ENCODE measurements at places on chromosomes 16 and 17.
A peak's percentile ranks its signal among the peaks of the same experiment; 100 is the strongest.

DNA sequence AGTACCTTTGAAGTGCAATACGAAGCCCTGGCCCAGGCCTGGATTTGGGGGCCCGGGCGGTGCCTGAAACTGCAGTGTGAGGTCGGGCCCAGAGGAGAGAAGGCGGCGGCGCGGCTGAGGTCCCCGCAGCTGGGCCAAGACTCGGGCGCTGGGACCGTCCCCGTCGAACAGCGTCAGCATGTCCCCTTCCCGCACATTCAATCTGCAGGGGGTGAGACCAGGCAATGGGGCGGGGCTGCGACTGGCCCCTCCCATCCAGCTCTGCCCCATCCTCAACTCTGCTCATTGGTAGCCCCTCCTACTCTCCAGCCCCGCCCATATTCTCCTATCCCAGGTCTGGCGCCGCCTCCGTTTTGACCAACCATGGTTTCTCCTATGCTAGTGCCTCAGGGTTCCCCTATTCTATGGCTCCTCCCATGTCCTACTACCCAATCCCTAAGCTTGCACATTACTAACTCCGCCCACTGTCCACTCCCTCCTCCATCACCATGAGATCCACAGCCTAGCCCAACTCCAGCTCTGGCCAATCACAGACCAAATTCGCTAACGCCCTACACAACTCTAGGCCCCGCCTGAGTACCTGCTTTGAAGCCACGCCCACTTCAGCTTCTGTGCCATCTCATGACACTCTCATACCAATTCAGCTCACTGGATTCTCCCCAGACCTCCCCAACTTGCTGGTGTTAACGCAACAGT is 14.4 kb upstream of the CDIPT start:
- DNase-seq: peak; percentile 79

- no peak for DNase-seq
Measured at GRCh38 chr17:67750067-67750466, 32.3 kb downstream of the NOL11 start.

DNA sequence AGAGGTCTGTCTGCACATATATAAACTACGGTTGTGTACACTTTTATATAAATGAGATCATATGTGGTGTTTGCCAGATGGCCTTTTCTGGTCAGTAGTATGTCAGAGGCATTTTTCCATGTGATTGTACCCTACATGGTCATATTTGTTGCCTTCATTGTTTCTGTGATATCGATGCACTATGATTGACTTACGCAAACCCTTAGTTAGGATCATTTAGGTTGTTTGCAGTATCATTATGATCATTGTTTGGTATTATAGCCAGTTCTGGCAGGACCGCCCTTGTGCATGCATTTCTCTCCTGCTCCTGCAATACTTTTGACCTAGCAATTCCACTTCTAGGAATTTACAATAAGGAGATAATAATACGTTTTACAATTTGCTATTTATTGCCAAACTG is 169.1 kb downstream of the MSI2 start:
- no peak for DNase-seq

- DNase-seq: no peak
Measured at GRCh38 chr17:39775031-39775430, 37.3 kb downstream of the GRB7 start.

- no peak for DNase-seq
Measured at GRCh38 chr17:79202480-79202879, 127.9 kb downstream of the ENGASE start.

DNA sequence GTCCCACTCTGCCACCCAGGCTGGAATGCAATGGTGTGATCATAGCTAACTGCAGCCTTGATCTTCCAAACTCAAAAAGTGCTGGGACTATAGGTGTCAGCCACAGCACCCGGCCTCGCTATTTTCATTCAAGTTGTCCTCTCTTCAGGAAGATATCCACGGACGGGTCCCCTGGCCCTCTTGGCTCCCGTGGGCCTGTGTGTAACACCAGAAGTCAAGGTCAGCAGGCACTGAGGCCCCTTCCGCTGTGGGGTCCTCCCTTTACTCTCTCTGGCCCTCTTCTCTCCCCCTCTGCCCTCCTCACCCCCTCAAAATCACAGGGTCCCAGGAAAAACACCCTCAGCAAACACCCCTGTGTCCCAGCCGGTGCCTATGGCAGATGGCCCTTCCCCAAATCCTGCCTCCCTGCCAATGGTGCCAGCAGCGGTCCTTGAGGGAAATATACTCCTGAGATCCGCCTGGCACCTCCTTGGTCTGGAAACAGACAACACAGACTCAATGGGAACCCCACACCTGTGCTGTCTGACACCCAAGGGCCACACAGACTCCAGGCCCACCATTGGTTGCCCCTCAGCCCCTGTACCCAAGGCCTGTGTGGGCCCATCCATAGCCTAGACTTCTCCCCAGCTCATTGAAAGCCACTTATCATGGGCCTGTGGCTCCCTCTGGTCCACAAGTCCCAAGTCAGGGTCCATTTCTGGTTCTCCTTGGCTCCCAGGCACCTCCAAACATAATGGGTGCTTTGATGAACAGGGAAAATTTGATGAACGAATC is 221.5 kb downstream of the ZNF423 start:
- no peak for DNase-seq

GRCh38 chr17:53724726-53725125 is 98.0 kb upstream of the KIF2B start:
- DNase-seq: no peak

GRCh38 chr16:55914383-55914782 is 39.2 kb upstream of the CES5A start:
- DNase-seq: no peak

- DNase-seq: no peak
Measured at GRCh38 chr16:53839150-53839549, 135.2 kb downstream of the FTO start.

- peak; percentile 65 for DNase-seq
Measured at GRCh38 chr17:5249615-5250014, 15.0 kb upstream of the SCIMP start.

DNA sequence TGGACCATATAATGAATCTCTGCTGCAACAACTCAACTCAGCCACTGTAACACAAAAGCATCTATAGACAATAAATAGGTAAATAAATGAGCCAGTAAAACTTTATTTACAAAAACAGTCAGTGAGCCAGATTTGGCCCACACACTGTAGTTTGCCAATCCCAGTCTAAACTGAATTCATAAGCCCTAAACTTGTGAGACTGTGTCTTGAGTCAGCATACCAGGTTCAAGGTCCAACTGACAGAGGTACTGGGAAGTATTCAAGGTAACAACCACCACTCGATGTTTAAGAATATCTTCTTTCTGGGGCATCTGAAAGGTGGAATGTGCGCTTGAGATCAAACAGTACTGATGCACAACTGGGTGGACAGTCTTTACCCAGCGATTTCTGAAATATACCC is 94.2 kb downstream of the HELZ start:
- DNase-seq: no peak

DNA sequence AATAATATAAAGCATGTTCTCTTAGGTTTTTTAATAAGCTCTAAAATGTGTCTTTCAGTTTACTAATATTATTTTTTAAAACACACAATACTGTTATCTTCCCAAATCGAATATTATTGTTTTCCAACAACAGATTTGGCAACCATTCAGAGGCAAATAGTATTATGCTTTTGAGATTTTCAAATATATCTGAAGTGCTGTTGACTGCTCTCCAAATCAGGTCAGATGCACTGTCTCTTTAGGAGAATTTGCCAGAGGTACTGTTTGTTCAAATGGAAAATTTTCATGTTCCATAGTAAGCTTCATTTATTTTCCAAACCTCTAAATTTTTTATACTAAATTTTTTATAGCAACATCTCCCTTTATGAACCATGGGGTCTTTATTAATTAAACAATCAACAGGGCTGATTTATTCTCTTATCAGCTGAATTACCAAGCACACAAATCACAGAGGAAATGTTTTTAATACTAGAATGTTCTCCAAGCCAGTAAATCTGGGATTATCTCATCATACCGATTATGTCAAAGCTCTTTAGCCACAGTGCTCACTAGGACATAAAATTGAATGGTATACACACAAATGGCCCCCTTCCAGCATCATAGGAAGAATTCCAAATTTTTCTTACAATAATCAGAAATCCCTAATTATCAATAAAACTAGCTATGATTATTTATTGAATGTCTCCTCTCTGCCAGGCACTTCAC is 108.8 kb upstream of the HLF start:
- no peak for DNase-seq

DNA sequence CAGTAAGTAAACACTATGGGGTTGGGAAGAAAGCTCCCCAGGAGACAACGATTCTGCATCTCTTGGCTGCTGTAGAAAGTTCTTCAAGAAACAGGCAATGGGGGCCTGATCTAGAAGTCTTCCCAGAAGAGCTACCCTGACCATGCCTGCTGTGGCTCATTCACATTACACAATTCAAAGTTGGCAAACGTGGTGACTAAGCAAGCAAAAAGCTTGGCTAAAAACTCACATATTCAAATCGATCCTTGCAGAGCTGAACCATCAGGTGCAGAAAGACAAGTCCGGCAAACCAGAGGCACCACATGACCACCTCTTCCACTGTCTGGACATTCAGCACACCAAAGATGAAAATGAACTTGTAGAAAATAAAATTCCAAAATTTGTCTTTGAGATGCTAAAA is 16.1 kb downstream of the AMFR start:
- DNase-seq: peak; percentile 67

- DNase-seq: no peak
Measured at GRCh38 chr16:70715055-70715858, 29.4 kb upstream of the MTSS2 start.

DNA sequence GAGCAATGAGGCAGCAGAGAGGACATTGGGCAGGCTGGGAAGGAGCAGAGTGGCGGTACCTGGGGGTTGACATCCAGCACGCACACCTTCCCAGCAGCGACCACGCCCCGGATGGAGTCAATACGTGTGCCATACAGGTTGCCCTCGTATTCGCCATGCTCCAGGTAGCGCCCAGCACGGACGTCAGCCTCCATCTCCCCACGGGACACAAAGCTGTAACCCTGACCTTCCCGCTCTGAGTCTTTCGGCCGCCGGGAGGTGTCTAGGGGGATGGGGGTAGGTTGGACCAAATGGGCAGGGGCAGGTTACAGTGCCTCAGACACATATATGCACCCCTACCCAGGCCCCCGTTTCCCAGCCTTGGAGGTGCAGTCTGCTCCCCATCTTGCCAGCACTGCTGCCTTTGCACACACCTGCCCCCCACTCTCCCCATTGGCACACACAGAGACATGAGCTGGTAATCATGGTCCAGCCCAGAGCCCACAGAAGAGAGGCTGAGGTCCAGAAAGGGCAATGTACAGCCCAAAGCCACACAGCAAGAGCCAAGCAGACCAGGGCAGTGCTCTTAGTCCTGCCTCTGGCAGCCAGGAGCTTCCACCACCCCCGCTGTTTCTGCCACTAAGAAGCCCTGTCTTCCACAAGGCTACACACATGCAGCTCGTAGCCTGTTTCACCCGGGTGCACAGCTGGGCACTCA is 27.5 kb downstream of the MPP2 start:
- DNase-seq: no peak

Data from inflammatory macrophage treated with lipopolysaccharide for 4 hours (primary cell).